Activated CD8-positive, alpha-beta memory T cell treated with anti-CD3 and anti-CD28 coated beads, Interleukin-2, amount 10 ng/mL, durations not matched to agents 7 days and 5 days (primary cell): ENCODE measurements at places on chromosomes 12 and 14. TPM values are rescaled to one million over a fixed set of nuclear protein-coding genes. Genes with fewer than 3 reads are reported as not detected.

GRCh38 chr12:118034429-118035189, 18.1 kb downstream of the RFC5 start:
- no peak for DNase-seq

DNA sequence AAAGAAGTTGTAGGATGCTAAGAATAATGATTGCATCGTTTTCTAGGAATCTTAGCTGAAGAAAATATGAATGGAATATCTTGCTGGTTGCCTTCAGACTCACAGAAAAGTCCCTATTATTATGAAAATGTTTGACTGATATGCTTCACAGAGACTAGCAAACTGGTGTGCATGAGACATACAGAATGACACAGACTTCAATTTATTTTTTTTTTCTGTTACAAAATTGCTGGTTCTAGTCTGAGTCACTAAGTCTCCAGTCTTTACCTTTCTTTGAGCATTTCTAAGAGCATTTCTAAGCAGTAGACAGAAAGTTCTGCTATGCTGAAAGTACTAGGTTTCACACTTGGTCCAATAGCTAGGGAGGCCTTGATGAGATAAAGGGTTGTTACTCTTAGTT, 377.6 kb upstream of the ATP2B1 start:
- no peak for DNase-seq

- no peak for DNase-seq
Measured at GRCh38 chr12:104653730-104654664, 197.2 kb downstream of the CHST11 start.

DNA sequence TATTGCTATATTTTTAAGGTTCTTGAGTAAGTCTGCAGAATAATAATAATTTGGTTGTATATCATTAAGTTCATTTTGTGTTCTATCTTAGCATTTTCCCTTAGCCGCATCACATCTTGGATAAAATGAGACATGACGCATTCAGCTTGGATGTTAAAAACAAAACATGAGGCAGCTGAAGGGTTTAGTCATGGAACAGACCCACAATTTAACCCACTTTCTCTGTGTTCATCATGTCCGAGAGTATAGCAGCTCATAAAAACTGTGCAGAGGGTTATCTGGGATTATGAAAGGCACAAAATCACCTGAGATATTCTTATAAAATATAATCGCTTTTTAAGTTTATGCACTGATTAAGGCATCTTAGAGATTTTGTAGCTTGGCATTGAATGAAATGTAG, 219.3 kb downstream of the TRHDE start:
- no peak for DNase-seq

DNA sequence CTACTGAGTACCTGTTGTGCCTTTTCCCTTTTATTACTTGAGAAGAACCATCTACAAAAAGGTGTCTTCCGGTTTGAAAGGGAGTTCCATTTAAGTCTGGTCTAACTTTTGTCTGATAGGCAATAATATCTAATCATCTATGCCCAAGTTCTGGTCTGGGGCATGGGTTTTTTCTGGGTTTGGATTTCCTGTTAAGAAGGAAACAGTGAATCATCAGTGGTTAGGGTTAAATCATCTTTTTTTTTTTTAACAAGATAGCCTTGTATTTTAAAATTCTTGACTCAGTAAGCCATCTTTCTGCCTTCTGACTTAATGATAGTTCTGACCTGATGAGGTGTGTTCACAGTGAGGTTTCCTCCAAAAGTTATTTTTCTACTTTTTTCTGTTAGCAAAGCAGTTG, 29.3 kb upstream of the CPNE8 start:
- DNase-seq = no peak

GRCh38 chr12:99427104-99427503, 220.4 kb upstream of the GARIN6 start:
- DNase-seq = no peak

GRCh38 chr12:95739561-95740313, 50.8 kb downstream of the NTN4 start:
- DNase-seq = no peak

DNA sequence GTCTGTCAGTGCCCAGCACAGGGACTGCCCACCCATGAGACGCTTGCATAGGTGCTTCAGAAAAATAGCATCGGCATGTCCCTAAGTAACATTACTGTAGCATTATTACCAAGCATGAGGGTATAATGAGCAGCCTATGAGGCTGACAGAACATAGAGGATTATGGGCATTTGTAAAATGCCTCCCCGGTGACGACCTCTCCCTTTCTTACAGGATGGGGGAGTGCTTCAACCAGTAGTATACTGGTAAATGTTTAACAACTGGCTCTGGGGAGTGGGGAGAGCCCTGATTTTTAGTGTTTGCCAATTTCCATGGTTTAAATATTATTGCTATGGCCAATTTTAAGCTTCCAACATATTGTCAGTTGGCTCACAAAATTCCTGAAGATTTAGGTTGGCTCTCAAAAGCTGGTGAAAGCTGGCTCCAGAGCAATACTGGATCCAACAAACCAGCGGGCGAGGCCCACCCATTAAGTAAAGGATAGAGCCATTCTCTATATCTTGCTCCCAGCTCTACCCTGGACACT, 104.5 kb downstream of the ETNK1 start:
- DNase-seq = no peak

GRCh38 chr12:110223777-110224378, 57.2 kb upstream of the ATP2A2 start:
- no peak for DNase-seq

DNA sequence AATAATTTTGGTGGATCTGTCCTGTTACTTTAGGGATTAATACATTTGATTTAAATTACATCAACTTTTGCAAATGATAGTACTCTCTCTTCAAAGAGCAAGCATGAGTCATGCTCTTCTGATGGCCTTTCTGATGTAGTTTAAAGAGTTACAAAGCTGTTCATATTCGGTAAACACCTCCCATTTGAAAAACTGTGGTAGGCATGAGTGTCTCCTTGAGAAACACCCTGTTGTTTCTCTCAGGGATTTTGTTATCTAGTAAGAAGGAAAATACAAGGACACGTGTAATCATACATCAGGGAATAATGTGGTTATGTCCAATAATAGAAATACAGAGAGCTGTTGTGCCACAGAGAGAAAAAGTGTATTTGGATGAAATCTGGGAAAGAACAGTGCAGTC, 53.3 kb upstream of the E2F7 start:
- DNase-seq = no peak

GRCh38 chr14:102440392-102440791, 69.2 kb downstream of the ANKRD9 start:
- DNase-seq = no peak

GRCh38 chr12:22332202-22332601, 2.3 kb downstream of the ST8SIA1 start:
- no peak for DNase-seq

DNA sequence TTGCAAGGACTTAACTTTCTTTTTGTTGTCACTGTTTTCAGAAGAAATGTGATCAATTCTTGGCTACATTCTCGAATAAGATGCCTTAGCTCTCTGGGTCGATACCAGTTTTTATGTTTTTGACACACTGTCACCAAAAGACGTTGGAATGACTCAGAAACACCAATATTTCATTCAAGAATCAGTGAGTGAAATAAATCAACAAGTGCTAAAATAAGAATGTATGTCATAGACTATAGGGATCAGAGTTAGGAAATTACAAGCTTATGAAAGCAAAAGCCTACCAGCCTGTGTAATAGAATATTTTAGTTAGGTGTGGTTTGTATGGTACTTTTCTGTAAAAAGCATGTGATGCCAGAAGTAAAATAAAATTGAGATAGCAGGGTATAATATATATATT, 17.8 kb downstream of the PPHLN1 start:
- DNase-seq = no peak

DNA sequence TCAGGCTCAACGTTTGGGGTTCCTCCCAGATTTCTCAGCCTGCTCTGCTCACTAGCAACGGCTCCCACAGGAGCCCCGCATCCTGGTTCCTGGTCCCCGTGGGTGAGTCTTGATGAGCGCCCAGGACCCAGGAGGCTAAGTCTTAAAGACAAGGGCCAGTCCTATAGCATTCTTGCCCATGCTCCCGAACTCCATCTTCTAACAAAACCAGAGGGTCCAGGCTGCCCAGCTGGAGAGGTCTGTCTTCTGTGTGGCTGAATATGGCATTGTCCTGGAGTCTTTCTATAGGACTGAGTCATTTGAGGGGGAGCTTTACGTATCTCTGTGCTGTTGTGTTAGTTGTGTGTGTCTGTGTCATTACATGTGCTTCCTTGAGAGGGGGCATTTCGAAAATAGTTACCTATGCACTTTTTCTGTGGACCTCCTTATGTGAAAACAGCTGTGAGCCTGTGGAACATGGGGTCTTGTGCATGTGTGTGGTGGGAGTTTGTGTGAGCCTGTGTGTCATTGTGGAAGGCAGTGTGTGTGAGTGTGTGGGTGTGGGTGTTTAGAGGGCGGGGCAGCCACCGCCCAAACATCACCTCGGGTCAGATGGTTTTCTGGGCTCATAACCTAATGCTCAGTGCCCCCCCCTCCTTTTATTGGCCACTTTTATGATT, 9.1 kb upstream of the TBX5 start:
- no peak for DNase-seq

DNA sequence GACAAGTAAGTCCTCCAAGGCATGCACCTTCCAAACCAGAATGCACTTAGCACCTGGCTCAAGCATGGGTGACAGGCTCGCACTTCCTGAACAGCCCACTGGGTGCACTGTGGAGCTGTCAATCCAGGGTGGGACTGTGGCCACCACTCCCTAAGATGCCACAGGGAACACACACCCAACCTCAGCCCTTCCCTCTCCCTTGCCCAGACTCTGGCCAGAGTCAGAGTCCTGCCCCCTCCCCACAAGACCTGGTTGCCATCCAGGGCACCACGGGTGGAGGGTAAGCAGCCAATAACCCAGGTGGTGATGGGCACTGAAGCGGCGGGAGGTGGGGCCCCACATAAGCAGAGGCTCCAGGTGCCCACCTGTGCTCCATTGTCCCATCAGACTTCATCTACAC, 160.6 kb downstream of the MYRFL start:
- no peak for DNase-seq

GRCh38 chr14:105941226-105942166, 415.1 kb downstream of the TMEM121 start:
- DNase-seq = peak; percentile 16

DNA sequence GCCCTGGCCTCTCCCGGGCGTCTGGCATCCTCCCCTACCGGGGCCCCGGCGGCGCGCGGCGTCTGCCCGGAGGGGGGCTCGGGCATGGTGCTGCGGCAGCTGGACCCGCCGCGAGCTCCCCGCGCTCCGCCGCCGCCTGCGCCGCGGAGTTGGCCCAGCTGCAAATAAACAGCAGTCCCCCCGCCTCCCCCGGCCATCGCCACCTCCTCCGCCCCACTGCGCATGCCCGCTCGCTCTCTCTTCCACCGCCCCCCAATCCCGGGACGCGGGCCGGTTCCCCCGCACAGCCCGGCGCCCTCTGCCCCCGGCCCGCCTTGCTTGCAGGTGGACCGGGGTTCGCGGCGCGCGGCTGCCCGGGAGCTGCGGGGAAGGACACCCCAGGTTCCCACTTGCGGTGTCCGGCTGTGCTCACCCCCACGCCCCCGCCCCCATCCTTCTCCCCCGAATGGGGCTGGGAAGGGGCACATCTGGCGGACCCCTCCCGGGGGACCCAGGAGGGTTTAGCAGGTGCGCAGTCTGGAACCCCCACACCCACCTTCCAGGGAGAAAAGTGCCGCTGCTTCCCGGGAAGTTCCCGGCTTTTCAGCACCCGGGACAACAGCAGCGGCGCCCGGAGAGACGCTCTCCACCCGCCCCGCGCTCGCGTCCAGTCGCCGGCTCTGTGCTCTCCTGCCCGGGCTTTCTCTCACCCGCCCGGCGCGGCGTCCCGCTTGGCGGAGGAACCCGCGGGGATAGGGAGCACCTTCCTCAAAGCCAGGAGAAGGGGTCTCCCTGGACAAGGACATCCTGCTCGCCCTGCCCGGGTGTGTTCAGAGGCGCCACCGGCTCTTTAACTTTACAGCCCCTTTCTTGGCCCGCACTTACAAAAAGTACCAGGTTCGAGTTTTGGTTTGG, at the start of gene TMTC1:
TMTC1 (minus strand) TSS at position 170 of the 894 bp plus-strand sequence. CDS start 191 bp downstream, outside the sequence.
- DNase-seq = no peak

GRCh38 chr14:44529026-44529425, 21.9 kb upstream of the FSCB start:
- DNase-seq = no peak

DNA sequence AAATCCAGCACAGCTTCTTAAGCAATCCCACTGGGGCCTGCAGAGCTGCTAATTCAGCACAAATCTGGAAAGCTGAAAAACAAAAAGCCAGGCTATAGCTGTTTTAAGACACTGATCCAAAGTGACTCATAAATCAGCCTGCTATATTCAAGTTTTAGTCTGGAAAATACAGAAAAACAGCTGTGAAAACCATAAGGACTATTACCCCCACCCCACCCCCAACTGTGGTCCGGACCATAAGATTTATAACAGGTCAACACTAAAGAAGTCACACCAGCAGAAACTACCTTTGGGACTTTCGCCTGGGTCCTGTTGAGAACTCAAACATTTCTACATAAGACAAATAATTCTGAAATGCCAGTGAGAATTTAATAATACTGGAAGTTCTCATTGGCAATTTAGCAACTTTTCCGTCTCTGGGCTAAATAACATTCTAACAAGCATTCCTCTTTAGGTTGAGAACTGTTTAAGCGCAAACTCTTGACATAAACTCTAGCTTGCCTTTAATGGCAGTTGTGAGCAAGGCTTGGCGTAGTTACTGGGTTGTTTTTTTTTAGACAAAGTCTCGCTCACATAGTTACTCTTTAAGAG, 3.3 kb downstream of the LRIG3 start:
- no peak for DNase-seq

GRCh38 chr12:72148709-72149108, 123.5 kb upstream of the TRHDE start:
- no peak for DNase-seq

GRCh38 chr12:104703372-104703771, 246.6 kb downstream of the CHST11 start:
- DNase-seq = no peak

GRCh38 chr12:94650143-94651056, at the start of gene TMCC3:
TSS of gene TMCC3 (minus strand) at chr12:94650557. CDS start at chr12:94650430, 127 bp downstream.
- no peak for DNase-seq

DNA sequence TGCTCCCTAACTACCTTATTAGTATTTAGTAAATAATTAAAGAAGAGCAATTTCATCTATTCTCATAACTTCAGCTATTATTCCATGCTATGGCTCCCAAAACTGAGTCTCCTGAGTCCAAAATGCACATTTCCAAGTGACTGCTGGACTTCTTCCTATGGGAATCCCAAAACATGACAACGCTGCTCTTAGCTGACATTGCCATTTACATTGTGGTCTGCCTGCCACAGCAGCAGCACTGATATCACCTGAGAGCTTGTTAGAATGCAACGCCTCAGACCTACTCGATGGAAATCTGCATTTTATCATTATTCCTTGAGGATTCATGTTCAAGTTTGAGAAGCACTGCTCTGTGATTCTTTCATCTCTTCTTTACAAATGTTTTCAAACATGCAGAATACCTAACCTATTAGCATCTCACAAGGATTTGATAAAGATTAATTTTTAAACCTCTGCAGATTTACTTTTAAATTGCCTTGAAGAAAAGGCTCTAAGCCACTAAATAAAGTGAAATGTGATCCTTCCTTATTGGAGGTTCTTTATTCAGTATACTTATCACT, 77.7 kb downstream of the SEC23A start:
- DNase-seq = no peak

- peak; percentile 59 for DNase-seq
Measured at GRCh38 chr12:132771126-132771838, 9.7 kb upstream of the ANKLE2 start.

- DNase-seq = no peak
Measured at GRCh38 chr12:46389031-46389616, 16.6 kb upstream of the SLC38A2 start.

Gene FGF23
- not detected for total RNA-seq

Gene PRICKLE1
- 1.1 TPM for total RNA-seq

Gene TAS2R42
- not detected for total RNA-seq

Gene SERPINA12
- not detected for total RNA-seq

Gene TAS2R30
- total RNA-seq = 3.4 TPM
